ENCODE measurements at places on chromosomes 1 and 21. TPM values are rescaled to one million over a fixed set of nuclear protein-coding genes. Genes with fewer than 3 reads are reported as not detected.

The CITED4 gene
- 19.0 TPM for total RNA-seq

DNA sequence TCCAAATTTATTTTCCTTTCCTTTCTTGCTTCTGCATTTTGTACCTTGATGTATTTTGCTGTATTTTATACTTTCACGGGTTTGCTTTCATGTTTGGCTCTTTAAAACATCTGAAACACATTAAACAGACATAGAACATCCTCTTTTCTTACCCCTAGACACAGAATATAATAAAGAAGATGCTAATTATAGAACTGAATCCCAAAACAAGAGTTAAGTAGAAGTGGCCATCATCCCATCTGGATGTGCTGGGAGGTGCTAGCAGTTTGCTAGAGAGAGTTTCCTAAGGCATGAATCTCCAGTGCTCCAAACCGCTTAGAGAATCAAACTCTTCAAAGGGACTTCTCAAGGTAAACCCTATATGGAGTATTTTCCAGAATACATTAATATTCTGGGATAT is 53.9 kb upstream of the GNG12 start:
- no peak for DNase-seq

The NKAIN1 gene
- total RNA-seq: not detected

DNA sequence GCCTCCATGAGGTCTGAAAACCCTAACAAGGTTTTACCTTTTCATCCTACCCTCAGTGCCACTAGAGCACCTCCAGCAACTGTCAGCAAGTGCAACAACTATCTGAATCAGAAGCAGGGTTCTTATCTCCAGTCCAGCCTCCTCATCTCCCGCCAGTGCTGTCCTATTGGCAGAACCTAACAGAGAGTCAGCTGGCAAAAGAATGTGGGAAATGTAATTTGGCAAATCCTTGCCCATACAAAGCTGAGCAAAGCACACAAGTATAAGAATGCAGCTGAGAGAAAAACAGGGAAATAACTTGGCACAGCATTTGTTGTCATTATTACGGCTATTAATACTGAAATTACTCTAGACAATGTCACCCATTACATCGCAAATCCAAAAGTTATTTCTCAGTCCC is 124.2 kb downstream of the ATP6V1G3 start:
- no peak for DNase-seq

DNA sequence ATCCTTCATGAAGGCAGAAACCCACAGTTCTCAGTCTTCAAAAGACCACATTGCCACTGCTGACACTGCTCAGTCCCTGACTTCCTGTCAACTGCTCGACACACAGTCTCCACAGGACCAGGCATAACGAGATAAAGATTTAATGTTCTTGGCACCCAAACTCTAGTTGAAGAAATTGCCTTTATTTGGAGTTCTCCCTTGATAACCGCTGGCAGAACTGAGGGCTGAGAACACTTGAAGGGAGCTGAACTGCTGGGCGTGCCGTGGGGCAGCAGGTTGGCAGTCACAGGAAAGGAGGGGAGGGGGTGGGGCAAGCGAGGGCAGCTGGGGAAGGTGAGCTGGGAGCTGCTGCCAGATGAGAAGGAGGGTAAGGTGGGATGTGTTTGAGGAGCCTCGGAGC is 15.9 kb downstream of the HENMT1 start:
- no peak for DNase-seq

DNA sequence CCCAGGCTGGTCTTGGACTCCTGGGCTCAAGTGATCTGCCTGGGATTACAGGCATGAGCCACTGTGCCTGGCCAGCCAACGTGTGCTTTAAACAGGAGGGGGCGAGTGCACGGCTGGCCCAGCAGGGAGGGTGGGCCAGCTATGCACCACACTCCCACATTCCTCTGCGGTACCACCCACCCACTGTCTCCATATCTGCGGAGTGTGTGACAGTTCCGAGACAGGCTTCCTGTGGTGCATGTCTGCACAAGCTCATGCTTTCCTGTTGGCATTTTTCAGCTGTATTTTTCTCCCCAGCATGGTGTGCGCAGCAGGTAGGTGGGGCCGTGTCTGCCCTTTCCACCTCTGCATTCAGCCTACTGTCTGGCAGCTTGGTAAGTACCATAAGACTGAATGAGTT is 183.3 kb downstream of the AJAP1 start:
- DNase-seq: no peak

The MAB21L3 gene
- total RNA-seq: not detected

DNA sequence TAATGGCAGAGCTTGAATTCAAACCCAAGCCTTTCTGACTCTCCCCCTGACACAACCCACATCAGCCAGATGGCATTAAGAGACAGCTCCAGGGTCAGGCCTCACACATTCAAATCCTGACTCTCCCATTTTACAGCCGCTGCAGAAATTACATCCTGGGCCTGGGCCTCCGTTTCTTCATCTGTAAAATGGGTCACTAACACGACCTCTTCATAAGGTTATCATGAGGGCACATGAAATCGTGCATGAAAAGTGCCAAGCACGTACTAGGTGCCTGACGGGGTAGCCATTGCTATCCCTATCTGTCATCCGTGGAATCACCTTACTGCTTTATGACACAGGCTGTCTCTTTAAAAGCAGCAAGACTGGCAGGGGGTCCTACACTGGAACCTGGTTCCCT is 19.8 kb upstream of the CASZ1 start:
- no peak for DNase-seq

DNA sequence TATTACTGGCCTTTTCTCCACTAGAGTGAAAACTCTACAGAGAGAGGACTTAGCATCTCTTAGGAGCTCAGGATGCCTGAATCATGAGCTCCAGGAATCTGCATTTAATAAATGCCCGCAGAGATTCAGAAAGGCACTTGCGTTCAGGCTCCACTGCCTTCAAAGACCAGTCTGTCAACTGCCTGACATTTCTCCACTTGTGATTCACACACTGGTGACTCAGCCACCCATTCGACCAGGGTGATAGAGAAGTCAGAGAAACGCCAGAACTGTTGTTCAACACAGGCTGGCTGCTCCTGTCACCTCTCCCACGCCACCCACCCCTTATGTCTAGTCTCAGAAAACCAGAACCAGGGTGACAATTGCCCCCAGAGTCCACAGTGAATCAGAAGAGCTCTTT is 26.9 kb upstream of the LBR start:
- DNase-seq: no peak

DNA sequence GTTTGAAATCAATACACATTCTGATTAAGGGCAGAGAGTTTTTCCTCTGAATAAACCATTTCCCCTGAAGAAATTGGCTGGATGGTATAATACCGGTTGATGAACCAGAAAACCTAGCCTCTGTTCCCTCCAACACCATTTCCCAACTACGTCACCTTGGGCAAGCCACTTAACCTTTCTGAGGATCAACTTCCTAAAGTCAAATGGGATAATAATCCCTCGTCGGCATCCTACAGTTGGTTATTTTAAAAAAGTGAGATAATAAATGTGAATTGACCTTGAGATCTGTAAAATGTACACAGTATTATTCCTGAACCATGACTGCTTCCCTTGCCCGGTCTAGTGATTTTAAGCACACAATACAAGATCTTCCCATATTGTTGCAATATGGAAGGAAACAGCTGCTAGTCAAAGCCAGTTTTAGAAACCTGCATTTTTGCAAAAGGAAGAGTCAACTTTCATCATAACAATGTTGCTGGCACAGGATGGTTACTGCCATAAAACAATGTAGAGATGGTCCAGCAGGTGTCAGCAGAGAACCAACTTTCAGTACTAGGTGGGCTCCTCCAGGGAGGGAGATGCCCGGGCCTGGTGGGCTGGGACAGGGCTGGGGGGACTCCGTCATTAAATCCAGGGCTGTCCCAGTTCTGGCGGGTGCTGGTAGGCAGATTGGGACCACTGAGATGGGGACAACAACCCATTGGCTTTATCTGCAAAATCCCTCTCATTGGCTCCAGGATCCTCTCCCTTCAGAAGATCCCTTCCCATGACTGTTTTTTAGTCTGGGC is 5.2 kb upstream of the HLX start:
- DNase-seq: no peak

DNA sequence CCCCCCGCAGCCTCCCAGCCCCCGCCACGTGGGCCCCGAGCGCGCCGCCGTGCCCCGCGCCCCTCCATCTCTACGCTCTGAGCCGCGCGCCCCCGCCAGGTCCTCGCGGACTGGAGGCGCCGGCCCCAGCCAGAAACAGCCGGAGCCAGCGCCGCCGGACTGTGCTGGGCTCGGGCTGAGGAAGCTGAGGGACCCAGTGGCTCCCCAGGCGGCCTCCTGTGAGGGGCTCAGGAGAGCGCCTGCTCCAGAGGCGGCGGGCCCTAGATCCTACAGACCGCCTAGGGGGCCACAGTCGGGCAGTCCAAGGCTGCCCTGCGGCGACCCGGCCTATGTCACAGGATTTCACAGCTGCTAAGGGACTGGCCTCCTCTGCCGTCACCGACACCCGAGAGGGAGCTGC is 82.1 kb downstream of the NENF start:
- peak; percentile 75 for DNase-seq

The FAAH gene
- 7.3 TPM for total RNA-seq

- DNase-seq: no peak
These were observed 27.0 kb downstream of the PCNX2 start for GRCh38 chr1:233268389-233269022.

DNA sequence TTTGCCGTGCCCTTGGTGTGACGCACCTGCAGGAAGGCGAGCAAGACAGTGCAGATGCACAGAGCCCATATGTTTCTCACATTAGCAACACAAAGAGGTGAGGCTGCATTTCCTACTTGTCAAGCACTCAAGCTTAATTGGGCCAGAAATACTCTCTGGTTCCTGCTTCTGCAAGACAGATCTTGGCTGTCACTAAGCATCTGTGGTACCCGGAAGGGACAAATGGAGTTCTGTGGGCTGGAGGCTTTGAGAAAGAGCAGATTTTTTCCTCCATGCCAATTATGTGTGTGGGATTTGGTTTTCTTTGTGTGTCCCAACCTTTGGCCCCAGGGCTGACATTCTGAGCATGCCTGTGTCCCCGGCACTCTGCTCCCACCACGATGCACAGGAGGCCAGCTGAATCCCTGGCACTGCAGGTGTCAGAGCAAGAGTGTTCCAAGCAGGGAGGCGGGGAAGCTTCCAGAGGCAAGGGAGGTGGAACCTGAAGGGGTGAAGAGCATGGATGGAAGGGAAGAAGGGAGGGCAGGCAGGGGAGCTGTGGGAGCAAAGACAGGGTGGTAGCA is 52.0 kb upstream of the STUM start:
- DNase-seq: no peak

The SDHC gene
- total RNA-seq: 103 TPM

DNA sequence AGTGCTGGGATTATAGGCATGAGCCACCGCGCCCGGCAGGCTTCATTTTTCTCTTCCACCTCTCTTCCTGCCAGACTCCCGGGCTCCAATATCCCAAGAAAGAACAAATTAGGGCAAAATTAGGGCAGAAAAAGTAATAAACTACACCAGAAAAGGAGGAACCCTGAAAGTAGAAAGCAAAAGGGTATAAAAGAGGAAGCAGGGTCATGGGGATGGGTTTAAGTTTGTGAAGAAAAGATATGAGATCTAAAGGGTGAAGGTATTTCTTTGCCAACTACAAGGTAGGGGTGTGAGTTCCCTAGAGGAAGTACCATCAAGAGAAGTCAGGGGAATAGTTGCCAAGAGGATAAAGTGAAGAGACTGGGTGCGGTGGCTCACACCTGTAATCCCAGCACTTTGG is 9.9 kb downstream of the PTPN22 start:
- DNase-seq: no peak

- DNase-seq: no peak
These were observed 395.7 kb upstream of the ST6GALNAC5 start for GRCh38 chr1:76471536-76471935.

GRCh38 chr1:94817712-94818111 is 2.4 kb upstream of the SLC44A3 start:
- no peak for DNase-seq

The ATF3 gene
- 28.1 TPM for total RNA-seq

DNA sequence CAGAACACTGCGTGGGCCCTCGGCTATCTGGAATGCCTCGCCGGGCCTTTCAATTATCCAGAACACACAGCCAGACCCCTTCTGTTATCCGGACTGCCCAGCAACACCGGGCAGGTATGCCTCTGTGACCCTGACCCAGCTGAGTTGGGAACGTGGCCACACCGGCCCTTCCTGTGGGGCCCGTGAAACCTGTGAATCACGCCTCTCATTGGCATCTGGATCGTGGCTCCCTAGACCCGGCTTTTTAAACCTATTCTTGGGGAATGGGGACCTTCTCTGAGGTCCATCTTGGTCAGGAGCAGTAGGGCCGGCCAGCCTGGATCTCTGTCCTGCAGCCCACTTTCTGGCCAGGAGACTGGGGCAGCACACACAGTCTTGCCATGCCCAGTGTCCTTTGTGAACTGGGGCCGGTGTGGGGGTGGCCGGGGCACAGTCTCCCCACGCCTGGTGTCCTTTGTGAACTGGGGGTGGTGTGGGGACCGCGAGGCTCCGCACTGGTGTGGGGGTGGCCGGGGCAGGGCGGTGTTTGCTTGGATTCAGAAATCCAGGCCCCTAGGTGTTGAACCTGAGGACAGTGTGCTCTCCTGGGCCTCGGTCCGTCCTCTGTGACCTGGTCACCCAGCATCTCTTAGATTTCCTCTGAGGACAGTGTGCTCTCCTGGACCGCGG is 11.1 kb downstream of the COL18A1 start:
- DNase-seq: peak; percentile 69

The UBL4B gene
- not detected for total RNA-seq

- no peak for DNase-seq
These were observed 18.9 kb downstream of the CACHD1 start for GRCh38 chr1:64488862-64489261.

GRCh38 chr1:43421396-43421795 is 31.7 kb downstream of the SZT2 start:
- DNase-seq: no peak

The CFHR4 gene
- not detected for total RNA-seq

The CELA2A gene
- not detected for total RNA-seq

DNA sequence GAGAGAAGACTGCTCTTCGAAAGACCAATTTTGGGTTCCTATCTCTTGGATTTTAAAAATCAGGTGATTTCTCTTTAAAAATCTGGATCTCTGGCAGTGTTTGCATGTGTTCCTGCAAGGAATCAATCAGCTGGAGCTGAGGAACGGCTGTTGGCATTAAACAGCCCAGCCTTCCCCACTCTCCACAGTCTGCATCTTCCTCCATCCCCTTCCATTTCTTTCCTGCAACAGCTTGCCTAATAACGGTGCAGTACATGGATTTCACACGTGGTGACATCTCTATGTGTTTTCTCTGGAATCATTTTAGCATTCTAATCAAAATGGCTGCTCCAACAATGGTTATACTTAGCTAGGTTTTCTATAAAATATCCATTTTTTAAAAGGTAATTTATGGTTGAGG is 20.0 kb downstream of the RIPPLY3 start:
- no peak for DNase-seq

- DNase-seq: no peak
These were observed 23.7 kb downstream of the GPR137B start for GRCh38 chr1:236166041-236166440.

The CDK11B gene
- total RNA-seq: 25.2 TPM

GRCh38 chr1:228810878-228811711 is 75.8 kb downstream of the RHOU start:
- no peak for DNase-seq

The EXTL1 gene
- total RNA-seq: 1.3 TPM

DNA sequence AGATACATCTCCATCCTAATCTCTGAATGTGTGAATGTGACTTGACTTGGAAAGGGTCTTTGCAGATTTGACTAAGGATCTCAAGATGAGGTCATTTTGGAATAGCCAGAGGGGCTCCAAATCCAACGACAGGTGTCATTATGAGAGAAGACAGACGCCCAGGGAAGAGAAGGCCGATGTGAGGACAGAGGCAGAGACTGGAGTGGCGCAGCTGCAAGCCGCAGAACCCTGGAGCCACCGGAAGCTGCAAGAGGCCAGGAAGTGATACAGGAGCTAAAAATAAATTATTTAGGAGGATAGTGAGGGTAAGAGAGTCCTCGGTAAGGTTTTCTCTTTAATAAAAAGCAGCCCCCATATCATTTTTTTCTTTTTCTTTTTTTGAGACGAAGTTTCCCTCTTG is 9.7 kb upstream of the AADACL4 start:
- no peak for DNase-seq
